KBM-7 (cell line): ENCODE measurements at places on chromosomes 5 and 9.

DNA sequence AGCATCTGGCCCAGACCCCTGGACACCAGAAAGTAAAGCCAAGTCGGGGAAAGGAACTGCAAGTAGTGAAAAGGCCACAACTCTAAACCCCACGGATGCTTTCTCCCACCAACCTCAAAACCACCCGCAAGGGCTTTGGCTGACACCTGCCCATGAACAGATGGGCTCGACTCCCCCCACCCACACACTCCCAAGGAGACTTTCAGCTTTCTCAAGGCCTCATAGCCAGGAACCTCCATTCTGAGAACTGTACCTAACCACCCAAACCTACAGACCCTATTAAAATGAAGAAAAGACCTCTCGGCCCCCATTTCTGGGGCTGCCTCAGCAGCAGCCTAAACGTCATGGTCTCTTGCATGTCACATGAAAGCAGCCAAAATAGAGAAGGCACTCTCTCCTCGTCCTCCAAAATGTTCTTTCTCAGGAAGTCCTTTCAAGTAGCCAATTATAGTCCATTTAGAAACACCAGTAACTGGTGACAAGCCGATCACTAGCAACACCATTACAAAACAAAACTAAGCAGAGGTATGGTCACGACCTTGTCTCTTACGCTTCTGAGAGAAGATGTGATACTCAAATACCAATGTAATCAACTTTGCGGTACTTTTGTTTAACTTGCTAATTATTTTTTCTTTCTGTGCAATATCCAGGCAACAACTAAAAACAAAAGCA lies 2.9 kb downstream of the B4GALT1 start:
- DNase-seq = no peak

- DNase-seq = no peak
Observed at GRCh38 chr9:10678010-10678409, 65.2 kb upstream of the PTPRD start.

DNA sequence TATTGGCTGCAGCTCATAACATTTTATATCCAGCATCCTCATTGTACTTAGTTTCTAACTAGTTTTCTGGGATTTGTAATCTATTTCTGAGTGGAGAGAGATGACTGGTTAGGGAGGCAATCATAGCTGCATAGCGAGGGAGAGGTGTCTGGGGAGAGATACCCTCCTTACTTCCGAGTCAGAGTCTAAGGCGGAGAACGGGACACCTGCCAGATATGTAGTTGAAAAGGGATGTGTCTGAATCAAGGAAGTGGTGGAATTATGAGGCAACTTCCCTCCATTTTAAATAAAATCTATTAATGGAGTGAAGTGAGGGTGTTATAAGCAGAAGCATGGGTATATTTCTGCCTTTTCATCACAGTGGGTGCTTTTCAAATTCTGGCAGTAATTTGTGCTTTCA lies 126.5 kb downstream of the MAST4 start:
- DNase-seq = no peak

GRCh38 chr5:11903614-11904264 lies 507 bp downstream of the CTNND2 start:
- DNase-seq = peak; percentile 40

DNA sequence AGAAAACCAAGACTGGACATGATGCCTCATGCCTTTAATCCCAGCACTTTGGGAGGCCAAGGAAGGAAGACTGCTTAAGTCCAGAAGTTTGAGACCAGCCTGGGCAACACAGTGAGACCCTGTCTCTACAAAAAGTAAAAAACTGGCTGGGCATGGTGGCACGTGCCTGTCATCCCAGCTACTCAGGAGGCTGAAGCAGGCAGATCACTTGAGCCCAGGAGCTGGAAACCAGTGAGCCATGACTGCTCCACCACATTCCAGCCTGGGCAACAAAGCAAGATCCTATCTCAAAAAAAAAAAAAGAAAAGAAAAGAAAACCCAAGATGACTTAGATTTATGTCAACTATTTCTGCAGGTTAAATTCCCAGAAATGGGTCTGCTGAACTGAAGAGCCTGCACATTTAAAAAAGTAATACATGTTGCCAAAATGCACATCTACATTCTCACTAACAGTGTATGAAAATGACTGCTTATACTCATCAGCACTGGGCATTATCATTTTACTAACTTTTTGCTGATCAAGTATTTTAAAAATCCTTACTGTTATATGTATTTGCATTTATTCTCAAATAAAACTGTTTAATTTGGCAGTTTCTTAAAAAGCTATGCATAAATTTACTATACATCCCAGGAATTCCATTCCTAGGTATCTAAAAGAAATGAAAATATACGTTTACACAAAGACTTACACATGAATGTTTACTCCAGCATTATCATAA lies 14.3 kb downstream of the ERMP1 start:
- no peak for DNase-seq

- no peak for DNase-seq
Observed at GRCh38 chr5:20360263-20360662, 372.3 kb upstream of the CDH18 start.

DNA sequence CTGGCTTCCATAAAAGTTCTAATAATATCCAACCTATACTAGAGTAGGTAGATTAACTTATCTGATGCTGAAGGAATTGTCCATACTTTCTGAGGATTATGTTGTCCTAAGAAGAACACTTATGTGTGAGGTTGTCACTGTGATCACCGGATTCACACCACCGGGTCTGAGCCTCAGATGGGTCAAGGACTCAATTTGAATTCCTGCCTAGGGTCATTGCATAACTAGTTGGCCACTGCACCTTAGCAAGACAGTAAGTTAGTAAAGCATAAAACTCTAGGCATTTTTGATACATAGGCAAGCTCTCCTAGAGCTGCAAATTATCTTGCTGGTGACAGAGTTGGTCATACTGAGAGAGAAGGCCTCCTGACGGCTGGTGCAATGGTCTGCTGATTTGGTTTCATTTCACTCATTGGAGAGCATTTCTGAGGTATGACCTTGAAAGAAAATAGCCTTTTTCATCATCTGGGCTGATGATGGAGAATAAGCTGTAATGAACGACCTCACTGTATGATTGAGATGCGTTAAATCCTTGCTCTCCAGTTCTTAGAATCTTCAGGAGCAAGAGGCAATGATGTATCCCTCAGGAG lies 72.0 kb upstream of the CKMT2 start:
- no peak for DNase-seq

DNA sequence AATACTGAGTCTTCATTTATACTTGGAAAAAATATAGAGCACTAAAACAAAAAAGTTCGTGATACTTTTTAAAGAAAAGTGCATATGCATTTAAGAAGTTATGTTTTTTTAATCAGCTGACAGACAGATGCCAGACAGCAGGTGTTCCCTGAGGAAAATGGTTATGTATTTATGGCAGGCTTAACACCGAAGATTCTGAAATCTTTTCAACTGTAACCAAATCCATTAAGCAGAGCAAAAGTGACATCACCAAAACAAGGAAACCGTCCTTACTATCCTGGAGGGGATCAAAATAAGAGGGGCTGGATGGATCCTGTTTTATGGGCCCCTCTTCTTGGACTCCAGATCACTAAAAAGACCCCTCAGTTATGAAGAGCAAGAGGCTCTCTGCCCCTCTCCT lies 404.9 kb upstream of the ADAMTS16 start:
- no peak for DNase-seq

GRCh38 chr5:163563880-163564279 lies 58.5 kb downstream of the MAT2B start:
- no peak for DNase-seq

DNA sequence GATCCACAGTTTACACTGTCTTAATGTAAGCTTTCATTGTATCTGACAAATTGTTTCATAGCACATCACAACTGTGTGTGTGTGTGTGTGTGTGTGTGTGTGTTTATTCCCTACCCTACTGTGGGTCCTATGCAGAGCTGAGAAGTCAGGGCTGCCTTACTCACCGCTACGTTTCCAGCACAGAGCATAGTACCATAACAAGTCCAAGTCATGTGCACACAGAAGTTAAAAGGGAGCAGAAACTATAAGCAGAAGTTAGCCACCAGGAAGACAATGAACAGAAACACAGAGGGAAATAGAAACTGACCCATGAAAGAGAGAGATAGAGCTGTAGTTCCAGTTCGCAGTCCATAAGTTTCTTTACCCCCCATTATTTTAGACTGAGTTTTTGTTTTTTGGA lies 38.2 kb upstream of the DMXL1 start:
- no peak for DNase-seq

DNA sequence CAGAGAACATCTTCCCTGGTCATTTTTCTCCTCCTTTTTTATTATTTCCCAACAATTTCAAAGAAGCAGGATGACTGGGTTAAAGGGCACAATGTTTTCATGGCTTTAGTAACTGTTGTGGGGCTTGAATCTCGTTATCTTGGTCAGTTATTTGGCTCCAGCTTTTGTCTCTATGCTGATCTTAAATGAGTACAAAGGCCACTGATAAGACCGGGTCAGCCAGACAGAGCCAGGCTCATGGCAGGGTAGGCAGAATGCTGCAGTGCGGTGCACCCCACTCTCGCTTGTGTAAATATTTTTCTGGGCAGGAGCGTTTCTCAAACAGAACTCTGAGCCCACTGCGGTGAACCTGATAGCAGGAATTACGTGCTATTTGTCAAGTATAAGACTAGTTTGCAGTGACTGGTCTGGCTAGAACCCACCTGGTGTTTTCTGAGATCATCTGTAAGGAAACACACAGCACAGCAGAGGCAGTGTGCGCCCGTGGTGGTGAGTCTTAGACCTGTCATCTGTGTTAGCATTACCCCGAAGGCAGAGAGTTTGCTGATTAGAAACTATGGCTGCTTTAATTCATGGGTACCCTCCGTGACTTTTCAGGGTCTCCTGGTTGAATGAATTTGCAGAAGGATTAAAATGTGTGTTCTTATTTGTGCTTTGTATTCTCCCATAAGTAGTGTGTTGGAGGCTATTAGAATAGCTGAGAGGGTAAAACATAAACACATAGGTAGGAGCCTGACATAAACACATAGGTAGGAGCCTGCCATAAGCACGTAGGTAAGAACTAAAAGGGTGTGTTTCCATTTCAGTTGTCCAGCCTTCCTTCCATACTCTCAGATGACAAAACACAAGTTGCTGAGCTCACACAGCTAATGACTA lies 158.6 kb upstream of the DMRT1 start:
- no peak for DNase-seq

DNA sequence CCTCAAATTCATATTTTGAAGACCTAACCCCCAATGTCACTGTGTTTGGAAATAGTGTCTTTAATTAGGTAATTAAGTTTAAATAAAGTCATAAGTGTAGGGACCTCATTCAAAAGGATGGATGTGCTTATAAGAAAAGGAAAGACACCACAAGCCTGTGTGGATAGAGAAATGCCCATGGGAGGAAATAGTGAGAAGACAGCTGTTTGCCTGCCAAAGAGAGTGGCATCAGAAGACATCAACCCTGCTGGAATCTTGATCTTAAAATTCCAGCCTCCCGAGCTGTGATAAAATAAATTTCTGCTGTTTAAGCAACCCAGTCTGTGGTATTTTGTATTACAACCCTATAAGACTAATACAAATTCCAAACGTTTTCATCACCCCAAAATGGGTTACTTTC lies 1867.9 kb upstream of the NUDT12 start:
- DNase-seq = no peak

- DNase-seq = no peak
Observed at GRCh38 chr5:54702470-54702869, 184.9 kb downstream of the SNX18 start.

DNA sequence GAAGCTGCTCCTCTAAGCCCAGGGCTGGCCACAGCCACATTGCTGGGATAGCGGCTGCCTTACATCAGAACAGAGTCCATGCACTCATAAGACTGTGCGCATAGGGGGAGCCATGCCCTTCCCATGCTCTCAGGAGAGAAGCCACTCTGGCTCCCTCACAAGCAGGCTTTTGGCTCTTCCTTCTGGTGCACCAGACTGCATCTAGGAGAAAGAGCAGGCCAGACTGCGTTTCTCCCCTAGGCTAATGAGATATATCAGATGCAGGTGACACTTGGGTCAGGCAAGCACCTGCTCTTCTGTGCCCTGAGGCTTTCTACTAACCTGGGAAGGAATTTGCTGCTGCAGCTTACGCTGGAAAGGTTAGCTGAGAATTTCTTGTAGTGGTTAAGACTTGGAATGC lies 43.2 kb upstream of the BRINP1 start:
- DNase-seq = no peak

- DNase-seq = no peak
Observed at GRCh38 chr5:150860246-150860821, 14.0 kb downstream of the IRGM start.

DNA sequence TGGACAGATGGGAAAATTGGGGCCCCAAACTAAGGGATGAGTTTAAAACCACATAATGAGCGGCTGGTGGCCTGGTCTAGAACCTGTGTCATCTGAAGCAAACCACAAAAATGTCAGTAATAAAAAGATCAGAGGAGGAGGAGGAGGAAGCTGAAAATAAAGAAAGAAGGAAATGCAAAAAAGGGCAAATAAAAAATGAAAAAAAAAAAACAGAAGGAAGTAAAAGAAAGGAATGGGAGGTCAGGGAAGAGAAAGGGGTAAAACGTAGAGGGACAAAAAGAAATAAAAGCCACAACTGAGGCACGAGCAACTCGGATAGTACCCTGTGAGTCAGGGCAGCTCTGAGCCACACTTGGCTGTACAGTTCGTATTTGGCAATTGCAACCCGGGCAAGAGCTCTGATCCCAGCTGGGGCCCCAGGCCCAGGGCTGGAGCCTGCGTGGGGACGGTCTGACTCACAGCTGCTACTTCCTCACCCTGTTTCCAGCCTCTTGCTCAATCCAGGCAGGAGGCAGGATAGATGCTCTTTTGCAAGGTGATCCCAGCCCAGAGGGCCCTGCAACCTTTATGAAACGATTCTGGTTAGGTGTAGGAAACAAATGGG lies 137.9 kb upstream of the TRIM32 start:
- DNase-seq = peak; percentile 69

GRCh38 chr9:98057138-98057799 lies 737 bp downstream of the NANS start:
- no peak for DNase-seq

DNA sequence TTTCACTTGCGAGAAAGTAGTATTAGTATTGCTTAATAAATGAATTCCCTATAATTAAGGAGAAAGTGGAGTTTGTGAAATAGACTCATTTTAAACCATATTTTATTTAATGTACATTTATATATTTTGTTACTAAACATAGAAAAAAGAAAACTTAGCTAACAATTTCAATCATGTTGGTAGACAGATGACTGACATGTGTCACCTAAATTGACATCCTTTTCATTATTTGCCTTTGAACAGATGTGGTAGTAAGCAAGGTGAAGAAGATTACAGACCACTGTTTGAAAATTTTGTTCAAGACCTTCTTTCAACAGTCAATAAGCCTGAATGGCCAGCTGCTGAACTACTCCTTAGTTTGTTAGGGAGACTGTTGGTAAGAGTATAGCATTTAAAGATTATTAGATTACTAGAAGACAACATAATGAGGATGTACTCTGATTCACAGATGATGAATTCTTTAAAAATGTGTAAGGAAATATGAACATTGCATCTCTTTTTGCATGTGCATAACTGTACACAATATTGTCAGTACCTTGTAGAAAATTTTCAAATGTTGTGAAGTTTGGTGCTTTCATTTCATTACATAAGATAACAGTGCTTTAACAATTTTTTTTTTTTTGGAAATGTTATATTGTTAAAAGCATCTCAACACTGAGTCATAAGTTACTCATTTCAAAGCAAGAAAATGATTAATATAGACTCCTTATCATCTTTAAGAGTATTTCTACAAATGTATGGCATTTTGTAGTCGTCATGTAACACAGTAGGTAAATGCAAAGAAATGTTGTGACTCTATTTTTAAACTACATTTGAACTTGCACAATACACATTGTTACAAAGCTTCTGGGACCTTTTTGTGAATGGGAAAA lies 139.5 kb downstream of the NIPBL start:
- no peak for DNase-seq

GRCh38 chr5:36240779-36241630 lies 720 bp downstream of the NADK2 start:
- peak; percentile 66 for DNase-seq

GRCh38 chr5:87169300-87169991 lies 98.2 kb upstream of the RASA1 start:
- no peak for DNase-seq
